ENCODE measurements at places on chromosomes 6 and 20.

- DNase-seq, result no peak
Measured at GRCh38 chr6:63985223-63985622, 349.6 kb downstream of the PHF3 start.

- DNase-seq, result no peak
Measured at GRCh38 chr6:168180548-168181011, 101.6 kb upstream of the FRMD1 start.

DNA sequence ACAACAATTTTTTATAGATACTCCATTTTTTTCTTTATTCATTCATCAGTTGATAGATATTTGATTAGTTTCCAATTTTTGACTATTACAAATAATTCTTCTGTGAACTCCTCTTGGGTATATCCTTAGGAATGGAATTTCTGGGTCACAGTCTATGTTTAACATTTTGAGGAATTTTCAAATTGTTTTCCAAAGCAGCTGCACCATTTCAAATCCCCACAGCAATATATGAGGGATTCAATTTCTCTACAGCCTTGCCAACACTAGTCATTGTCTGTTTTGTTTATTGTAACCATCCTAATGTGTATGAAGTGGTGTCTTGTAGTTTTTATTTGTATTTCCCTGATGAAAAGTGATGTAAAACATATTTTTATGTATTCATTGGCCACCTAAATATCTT lies 320.3 kb upstream of the DEFB112 start:
- no peak for DNase-seq

DNA sequence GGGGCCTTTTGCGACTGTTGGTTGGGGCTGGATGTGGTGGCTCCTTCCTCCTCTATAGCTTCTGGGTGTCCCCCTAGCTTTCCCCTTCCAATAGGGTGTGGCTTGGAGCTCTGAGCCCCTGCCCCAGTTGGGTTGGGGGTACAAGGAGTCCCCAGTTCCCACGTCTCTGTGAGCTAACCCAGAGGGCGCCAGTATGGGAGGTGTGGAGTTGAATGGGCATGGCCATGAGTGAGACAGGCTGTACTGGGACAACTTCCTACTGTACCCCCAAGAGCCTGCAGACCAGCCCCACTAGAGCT lies 1.2 kb downstream of the C20orf204 start:
- DNase-seq, result no peak

- no peak for DNase-seq
Measured at GRCh38 chr6:95328231-95328630, 249.1 kb upstream of the MANEA start.

DNA sequence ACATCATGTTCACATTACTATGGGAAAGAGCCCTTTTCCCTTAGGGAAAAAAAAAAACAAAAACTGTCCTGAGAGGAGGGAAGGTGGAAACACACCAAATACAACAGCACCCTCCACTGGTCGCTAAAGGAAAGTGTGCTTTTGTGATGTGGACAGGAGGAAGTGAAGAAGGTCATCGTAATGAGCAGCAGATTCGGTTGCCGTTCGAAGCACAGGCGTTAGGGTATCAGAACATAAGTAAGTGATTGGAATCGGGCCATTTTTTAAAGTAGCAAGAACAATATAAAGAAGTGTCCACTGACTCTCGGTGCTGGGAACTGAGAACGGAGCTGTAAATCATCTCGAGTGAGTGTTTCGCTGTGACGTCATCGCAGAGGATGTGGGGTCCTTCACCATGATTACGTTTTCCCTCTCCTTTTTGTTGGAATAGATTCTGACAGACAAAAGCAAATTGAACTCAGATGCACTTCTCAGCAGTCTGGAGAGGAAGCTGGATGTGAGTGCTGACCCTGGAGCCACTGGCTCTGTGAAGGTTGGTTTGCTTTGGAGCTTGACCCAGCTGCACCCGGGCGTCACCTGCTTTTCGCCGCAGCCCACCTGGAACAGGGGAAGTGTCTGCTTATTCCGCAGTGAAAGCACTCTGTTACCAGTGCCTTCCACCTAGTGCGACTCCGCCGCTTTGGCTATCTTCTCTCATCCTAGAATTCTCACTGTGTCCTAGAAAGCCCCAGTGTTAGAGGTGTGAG lies 203.6 kb upstream of the GMDS start:
- DNase-seq, result no peak

DNA sequence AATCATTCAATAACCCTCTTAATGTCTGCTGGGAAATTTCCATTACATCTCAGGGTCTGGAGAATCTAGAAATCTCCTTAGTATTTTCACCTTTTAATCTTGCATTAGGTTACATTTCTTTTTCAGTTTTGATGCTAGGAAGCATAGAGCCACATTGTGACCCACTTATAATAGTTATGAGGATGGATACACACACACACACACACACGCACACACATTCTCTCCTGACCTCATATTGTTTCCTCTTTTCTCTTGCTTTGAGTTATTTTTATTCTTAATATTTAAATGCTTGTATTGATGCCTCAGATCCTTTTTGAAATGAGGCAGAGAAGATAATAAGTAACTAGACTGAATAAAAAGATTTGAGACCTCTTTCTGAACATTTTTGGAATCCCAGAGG lies 128.4 kb downstream of the KLHL32 start:
- DNase-seq, result no peak

DNA sequence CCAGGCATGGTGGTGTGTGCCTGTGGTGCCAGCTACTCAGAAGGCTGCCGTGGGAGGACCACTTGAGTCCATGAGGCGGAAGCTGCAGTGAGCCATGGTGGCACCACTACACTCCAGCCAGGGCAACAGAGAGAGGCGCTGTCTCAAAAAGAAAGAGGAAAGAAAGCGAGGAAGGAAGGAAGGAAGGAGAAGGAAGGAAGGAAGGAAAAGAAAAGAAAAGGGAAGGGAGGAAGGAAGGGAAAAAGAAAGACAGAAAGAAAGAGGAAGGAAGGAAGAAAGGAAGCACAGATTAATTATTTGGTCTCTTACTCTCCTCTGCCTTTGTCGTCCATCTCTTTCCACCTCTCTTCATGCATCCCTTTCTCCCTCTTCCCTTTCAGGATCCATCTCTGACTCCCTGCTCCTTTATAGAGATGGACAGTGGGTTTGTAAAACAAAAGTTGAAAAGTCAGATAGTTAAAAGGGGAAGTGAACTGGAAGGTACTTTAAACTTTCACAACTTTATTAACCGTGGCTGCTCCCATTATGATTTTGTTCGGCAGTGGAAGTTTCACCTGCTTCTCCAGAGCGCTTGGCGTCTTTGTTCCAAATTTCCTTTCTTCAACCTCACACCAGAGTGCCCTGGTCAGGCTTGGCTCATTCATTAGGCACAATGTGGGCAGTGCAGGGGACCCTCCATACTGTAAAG lies 1.5 kb downstream of the HLA-DQA1 start:
- no peak for DNase-seq

GRCh38 chr6:139825935-139826374 lies 451.5 kb upstream of the CITED2 start:
- no peak for DNase-seq

DNA sequence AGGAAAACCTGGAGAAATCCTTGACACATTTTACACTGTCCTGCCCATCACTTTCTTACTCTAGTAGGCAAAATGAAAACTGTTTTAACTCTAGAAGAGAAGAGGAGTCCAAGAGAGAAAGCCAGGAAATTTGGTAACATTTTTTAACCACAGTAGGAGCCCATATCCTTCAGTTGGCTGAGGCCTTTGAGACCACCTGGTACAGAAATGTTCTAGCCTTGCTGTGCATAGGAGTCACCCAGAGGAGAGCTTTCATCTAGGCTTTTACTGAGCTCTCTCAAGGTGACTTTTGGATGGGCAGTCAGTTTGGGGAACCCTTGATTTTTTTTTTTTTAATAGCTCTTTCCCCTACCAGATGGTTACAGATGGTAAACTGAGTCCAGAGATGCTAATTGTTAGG lies 25.0 kb downstream of the LRRN4 start:
- DNase-seq, result no peak

- no peak for DNase-seq
Measured at GRCh38 chr6:25089442-25089841, 153.7 kb upstream of the RIPOR2 start.

- DNase-seq, result no peak
Measured at GRCh38 chr6:67666177-67666964, 968.7 kb upstream of the ADGRB3 start.

All from activated naive CD8-positive, alpha-beta T cell treated with anti-CD3 and anti-CD28 coated beads, Interleukin-2, amount 50 U/mL, for 16 hours (primary cell).